ENCODE measurements at places on chromosomes 6 and 20. TPM values are rescaled to one million over a fixed set of nuclear protein-coding genes. Genes with fewer than 3 reads are reported as not detected.

- no peak for DNase-seq
Measured at GRCh38 chr6:20542927-20543602, 8.8 kb downstream of the CDKAL1 start.

DNA sequence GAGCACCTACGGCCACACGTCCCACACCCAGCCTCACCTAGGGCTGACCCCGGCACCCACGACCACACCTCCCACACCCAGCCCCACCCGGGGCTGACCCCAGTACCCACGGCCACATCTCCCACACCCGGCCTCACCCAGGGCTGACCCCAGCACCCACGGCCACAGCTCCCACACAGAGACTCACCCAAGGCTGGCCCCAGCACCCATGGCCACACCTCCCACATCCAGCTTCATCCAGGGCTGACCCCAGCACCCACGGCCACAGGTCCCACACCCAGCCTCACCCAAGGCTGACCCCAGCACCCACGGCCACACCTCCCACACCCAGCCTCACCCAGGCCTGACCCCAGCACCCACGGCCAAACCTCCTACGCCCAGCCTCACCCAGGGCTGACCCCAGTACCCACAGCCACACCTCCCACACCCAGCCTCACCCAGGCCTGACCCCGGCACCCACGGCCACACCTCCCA, 36.7 kb downstream of the NINL start:
- no peak for DNase-seq

- no peak for DNase-seq
Measured at GRCh38 chr6:18045507-18045906, 58.1 kb upstream of the KIF13A start.

Gene MAS1
- polyA plus RNA-seq = 0.03 TPM

Gene VNN1
- polyA plus RNA-seq = 0.10 TPM
